ENCODE measurements at places on chromosomes 7 and 10.

DNA sequence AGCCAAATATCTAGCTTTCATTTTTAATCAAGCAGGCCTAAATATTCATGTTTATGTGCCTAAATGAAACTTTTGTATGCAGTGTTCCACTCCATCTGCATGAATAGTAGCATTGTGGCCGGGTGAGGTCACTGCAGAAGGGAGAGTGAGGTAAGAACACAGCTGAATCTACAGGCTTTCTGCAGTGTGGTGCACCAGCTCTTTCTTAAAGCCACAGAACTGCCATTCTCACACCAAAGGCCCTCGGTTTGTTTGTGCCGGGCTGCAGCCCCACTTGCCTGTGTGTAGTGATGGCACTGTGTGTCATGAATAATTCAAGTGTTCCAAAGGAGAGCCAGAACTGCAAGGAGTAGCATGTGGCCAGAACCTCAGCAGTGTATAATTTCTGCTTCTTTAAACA lies 204.1 kb downstream of the TRIL start:
- DNase-seq: no peak

DNA sequence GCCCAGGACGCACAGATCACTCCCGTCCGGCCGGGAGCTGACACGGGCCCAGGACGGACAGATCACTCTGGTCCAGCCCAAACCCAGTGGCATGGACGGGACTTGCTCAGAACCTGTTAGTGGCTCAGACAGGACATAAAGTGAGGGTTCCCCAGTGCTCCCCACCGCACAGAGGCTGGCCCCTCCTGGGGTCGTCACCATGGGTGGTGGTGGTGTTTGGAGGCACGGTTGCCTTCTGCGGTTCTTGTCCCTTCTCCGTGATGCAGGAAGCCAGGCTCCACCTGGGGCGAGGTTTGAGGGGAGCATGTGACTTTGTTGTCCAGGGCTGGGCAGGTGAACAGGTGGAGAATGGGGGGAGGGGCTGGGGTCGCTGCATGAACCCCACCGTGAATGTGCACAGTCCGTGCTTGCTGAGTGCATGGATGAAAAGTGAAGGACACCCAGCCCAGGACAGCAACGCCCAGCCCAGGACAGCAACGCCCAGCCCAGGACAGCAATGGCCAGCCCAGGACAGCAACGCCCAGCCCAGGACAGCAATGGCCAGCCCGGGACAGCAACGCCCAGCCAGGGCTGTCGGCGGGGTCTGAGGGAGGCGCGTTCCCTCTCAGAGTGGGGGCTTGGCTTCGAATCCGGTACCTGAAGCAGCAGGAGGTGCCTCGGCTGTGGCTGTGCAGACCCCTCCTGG lies 26.7 kb downstream of the FAM20C start:
- DNase-seq: no peak

- DNase-seq: peak; percentile 15
Measured at GRCh38 chr10:89301721-89302445, at the start of gene IFIT2. Gene IFIT2, plus strand, starts transcription at chr10:89302046. Its CDS starts 78 bp downstream, at chr10:89302124.

- DNase-seq: no peak
Measured at GRCh38 chr10:131843881-131844284, 56.9 kb upstream of the PPP2R2D start.

GRCh38 chr10:6667679-6668270 lies 87.7 kb upstream of the PRKCQ start:
- DNase-seq: no peak

GRCh38 chr10:101773923-101774588 lies 1.9 kb downstream of the FGF8 start:
- DNase-seq: no peak

GRCh38 chr10:48604991-48605508 lies at the start of gene ARHGAP22:
Gene ARHGAP22, minus strand, starts transcription at chr10:48605073. Its CDS starts 277 bp downstream, at chr10:48604796.
- peak; percentile 70 for DNase-seq

GRCh38 chr10:6394084-6394483 lies 186.0 kb downstream of the PRKCQ start:
- no peak for DNase-seq

GRCh38 chr7:43869867-43870240 lies 537 bp upstream of the MRPS24 start:
- DNase-seq: no peak

- DNase-seq: no peak
Measured at GRCh38 chr7:2794836-2795636, 49.1 kb downstream of the GNA12 start.

GRCh38 chr10:99285881-99286280 lies 43.3 kb upstream of the CNNM1 start:
- DNase-seq: no peak

- DNase-seq: no peak
Measured at GRCh38 chr7:127532151-127532550, 53.2 kb downstream of the GCC1 start.

- DNase-seq: no peak
Measured at GRCh38 chr10:93028883-93029282, 31.7 kb upstream of the CYP26C1 start.

- DNase-seq: no peak
Measured at GRCh38 chr7:38829488-38830165, 79.4 kb downstream of the VPS41 start.

DNA sequence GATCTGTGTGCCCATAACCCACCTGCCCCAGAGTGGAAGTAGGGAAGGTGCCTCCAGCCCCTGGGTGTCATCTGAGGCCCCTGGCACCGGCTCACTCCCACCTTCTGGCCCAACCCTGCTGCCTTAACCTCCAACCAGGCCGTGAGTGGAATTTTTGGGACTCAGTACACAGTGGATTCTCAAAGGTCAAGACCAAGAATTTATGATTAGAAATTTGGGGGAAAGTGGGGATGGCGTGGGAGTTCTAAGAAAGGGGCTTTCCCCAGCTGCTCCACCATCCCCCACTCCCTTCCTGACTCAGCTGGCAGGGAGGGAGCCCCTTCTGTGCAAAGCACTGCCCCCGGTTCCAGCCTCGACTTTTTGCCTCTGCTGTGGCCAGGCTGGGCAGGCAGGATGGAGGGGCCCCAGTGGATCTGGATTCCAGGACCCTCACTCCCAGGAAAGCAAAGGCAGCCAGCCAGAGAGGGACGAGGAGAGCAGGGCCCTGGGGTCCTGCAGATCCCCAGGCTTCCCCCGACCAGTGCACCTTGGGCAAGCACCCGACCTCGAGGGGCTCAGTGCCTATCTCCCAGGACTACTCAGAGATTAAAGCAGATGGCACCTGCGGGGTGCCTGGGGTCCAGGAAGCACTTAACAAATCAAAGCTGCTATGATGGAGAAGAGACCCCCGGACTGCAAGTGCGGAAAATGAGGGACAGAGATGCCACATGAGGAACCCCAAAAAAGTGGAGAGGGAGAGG lies 12.8 kb downstream of the SPOCK2 start:
- DNase-seq: no peak

DNA sequence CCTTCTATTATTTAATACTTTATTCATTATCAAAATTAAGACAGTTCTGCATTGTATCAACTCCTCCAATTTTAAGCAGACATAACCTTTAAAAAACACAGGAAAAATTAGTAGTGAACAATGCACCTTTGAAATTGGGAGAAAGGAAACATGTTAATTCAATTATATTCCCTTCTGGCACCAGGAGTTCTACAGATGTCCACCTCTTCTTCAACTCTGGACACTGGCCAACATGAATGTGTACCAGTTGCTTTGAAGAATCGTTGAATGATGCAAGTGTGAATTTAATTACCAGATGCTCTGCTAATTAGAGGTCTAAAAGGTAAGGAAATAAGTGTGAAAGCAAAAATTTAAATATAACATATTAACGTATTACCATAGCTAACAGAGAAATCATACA lies 206.7 kb upstream of the IGFBP3 start:
- DNase-seq: no peak

- DNase-seq: no peak
Measured at GRCh38 chr7:111239437-111239836, 148.5 kb downstream of the LRRN3 start.

- DNase-seq: no peak
Measured at GRCh38 chr7:41439515-41439879, 263.4 kb downstream of the INHBA start.

DNA sequence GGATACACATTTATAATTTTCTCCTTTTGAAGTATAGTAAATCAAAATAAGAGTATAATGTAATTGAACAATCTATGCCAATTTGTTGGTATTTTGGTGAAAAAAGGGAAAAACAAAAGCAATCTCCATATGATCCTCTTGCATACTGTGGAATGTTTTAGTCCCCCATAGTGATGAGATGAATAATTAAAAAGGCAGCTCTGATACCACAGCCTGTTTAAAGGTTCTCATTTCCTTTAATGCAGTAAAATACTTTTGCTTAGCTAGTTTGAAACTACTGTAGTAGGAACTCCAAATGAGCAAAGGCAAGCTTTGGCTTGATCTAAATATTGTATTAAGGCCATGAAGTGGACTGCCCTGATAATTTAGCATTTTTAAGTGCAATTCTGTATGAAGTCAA lies 77.6 kb downstream of the VTI1A start:
- no peak for DNase-seq

DNA sequence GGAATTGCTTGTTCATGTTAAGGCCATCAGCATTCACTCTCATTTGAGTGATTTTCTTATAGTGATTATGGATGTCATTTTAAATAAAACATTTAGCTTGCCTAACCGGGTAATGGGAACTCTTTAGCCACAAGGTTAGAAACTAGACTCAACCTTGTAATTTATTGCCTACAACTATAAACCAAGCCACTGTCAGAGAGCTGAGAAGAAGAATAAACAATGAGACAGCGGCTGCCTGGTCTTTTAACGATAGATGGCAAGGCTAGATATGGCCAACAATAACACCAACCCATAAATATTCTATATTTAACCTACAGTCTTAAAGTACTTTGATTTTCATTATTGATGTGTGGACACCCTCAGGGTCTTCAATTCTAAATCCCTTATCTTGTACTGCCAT lies 27.8 kb upstream of the INHBA start:
- DNase-seq: no peak

DNA sequence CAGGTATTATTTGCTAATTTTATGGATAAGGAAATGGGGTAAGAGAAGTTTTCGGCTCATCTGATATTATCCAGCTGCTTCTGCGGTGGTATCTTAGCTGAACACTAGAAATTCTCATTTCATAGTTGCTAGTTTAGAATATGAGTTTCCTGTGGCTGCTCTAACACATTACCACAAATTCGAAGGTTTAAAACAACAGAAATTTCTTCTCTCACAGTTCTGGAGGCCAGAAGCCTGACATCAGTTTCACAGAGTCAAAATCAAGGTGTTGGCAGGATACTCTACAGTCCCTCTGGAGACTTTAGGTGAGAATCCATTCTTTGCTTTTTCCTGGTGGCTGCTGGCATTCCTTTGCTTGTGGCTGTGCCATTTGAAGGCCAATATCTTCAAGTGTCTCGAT lies 205.9 kb downstream of the PTEN start:
- DNase-seq: no peak

DNA sequence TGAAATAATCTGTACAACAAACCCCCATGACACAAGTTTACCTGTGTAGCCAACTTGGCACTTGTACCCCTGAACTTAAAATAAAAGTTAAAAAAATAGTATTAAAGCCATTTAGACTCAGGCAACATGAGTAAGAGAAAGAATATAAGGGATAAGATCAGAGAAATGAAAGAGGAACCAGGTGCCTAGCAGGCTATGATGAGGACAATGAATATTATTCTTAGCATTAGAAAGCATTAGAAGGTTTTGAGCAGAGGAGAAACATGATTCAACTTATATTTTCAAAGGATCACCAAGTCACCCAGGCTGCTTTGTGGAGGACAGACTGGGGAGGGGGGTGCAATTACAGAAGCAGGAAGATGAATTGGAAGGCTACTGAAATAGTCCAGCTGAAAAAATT lies 48.1 kb upstream of the TES start:
- no peak for DNase-seq

DNA sequence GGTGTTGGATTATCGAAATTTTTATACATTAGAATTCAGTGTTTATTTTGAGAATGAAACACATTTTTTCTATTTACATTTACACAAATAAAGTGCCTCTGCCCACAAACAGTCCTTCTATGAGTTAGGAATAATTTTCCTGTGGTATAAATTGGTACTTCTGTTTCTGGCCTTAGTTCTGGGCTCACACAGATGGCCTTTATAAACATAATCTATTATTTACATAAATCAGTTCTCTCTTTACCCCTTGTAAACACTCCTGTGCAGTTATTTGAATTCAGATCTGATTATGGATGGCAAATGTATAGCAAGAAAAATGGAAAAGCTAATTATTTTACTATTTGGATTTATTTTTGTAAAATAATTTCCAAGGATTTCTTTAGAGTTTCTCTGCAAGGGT lies 143.2 kb downstream of the PRKG1 start:
- DNase-seq: no peak

DNA sequence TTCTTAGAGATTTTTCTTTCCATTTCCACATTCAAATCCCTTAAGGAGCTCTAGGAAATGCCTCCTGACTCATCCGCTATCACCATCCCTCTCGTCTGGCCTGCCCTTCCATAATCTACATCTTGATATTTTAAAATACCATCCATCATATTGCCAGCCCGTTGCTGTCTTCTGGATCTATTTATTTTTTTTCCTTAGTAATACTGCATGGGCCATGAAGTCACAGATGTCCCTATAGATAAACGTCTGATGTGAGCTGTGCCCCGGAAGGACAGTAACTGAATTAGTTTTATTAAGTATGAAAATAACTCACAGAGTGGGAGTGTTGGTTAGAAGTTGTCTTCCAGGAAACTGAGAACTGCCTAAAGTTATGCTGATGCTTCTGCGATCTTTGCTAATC lies 76.2 kb downstream of the KLF6 start:
- DNase-seq: no peak

- DNase-seq: no peak
Measured at GRCh38 chr10:52452600-52453493, 138.8 kb downstream of the DKK1 start.

GRCh38 chr7:196283-196682 lies 3.9 kb downstream of the FAM20C start:
- no peak for DNase-seq

DNA sequence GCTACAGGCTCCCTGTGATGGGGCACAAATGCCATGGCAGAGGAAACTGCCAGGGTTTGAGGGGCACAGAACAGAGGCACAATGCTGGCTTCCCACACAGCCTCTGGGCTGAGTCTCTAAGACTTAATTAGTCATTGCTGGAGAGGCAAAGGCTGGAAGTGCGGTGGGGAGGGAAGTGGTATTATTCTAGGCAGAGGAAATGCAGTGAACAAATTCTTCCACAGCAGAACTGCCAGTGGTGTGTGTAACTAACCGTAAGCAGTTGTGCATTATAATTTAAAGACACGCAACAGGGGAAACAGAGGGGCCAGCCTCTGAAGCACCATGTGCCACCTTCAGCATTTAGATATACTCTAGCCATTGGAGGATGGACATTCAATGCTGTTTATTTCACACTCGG lies 12.8 kb downstream of the ICA1 start:
- DNase-seq: no peak

DNA sequence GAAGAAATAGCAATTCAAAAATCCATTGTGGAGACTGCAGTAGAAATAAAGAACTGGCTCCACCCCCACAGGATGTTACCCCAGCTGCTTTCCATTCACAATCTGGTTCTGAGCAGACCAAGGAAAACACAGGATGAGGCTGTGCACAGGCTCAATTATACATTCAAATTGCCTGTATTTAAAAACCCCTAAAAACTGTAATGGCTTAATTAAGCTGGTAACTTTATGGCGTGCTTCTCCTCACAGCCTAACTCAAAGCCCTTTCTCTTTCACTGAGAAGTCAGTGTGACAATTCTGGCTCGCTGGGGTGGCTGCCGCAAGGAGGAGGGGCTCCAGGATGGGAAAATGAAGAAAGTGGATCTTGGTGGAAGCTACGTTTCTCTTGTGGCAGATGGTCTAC lies 1191.1 kb downstream of the SORCS1 start:
- DNase-seq: no peak

All from GM12892 (cell line).